Stimulated activated CD4-positive, alpha-beta T cell treated with anti-CD3 and anti-CD28 coated beads, Interleukin-2, amount 100 ng/mL, for 24 hours (primary cell): ENCODE measurements at places on chromosomes 2 and 18.

GRCh38 chr2:79320871-79321270 lies 161.3 kb upstream of the REG3A start:
- DNase-seq, result no peak

DNA sequence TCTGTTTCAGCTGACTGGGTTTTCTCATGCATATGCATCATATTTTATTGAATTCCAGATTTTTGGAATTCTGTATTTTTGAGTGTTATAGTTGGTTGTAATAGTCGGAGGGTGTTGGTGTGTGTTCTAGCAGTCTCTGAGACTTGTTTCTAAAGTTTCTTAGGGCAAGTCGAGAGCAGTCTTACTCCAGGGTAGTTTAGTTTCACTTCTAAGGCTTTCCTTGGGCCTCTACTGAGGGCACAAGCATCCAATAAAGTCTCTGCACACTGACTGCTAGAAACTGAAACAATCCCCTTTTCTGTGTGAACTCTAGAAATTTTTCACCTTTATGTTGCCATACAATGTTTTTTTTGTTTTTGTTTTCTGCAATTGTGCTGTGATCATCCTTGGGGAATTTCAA lies 663.7 kb upstream of the LRATD1 start:
- DNase-seq, result no peak

- no peak for DNase-seq
Measured at GRCh38 chr18:55115606-55116005, 156.3 kb upstream of the CCDC68 start.

DNA sequence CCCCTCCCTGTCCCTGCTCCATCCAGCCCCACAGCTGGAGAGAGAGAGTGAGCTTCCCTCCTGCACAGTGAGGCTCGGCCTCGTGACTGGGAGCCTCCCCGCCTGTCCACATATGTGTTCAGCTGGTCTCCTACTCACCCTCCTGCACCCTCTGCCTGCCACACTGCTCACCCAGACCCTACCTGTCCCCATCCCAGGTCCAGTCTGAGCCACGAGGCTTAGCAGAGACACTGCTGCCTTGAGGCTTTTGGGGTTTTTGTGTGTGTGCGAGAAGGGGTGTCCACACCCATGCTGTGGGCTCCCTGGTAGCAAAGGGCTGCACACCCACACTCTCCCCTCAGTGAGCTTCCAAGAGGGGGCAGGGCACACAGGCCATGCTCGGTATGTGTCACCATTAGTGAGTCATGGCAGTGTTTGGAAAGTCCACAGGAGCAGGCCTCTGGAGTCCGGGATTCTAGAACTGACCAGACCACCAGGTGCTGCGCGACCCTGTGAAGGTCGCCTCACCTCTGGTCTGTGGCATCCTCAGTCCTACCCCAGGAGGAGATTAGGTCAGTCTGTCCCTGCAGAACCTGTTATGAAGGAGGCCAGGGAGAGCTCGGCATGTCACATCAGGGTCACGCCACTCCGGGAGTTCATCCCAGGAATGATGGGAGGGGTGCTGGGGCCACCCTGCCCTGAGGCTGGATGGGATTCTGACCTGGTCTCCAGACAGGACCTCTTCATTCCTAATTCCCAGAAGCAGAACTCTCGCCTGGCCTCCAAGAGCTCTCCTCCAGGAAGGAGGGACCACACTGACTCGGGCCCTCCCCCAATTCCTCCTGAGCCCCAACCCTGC lies 39.9 kb upstream of the SMAD7 start:
- no peak for DNase-seq

- DNase-seq, result no peak
Measured at GRCh38 chr2:142300517-142300916, 169.7 kb upstream of the LRP1B start.

- no peak for DNase-seq
Measured at GRCh38 chr2:96107708-96108065, 8.7 kb downstream of the ADRA2B start.
